ENCODE measurements at places on chromosomes 7 and 10.

DNA sequence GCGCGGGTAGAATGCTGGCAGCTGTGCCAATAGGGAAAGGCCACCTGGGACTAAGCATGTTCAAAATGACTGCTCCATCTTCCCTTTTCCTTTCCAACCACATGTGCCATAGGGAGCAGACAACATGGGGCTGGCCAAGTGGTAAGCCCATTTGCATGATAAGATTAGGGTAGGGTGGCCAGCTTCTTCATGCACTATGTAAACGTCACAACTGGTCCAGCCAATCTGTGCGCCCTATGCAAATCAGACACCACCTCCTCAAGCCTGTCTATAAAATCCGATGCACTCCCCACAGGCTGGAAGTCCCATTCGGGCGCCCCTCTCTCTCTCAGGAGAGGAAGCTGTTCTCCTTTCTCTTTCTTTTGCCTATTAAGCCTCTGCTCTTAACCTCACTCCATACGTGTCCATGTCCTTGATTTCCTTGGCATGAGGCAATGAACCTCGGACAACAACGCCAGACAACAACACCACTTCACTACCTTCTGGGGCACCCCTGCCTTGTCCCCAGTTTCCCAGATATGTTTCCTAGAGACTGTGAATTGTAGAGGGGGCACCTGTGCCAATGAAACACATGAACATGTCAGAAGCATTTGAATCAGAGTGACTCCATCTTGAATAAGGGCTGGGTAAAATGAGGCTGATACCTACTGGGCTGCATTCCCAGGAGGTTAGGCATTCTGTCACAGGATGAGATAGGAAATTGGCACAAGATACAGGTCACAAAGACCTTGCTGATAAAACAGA, 19.1 kb upstream of the EXOC6 start:
- no peak overlapping the region for H3K4me3 ChIP-seq
- H3K36me3 ChIP-seq, result no peaks in the 10 kb centered on the region
- DNase-seq, result no peak
- no peaks in the 10 kb centered on the region for H3K4me1 ChIP-seq

DNA sequence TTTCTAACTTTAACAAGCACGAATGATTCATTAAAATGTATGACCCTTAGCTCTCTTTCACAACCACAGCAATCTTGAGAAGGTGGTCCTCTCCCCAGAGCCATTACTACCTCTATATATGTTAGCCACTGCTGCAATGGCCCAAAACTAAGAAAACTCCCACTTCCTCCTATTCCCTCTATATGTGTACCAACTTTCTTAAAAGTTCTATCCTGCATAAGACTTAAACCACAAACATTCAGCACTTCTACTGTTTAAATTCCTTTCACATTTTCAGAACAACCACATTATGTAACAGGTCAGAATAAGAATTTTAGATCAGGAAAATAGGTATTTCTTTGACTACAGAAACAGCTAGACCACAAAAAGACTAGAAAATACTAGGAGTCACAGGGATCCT, 36.2 kb downstream of the WASL start:
- H3K27ac ChIP-seq, result no peak overlapping the region
- H3K27me3 ChIP-seq, result no peaks in the 10 kb centered on the region
- H3K36me3 ChIP-seq, result peaks cover 12% of the 10 kb centered on the region

- no peaks in the 10 kb centered on the region for H3K36me3 ChIP-seq
- no peak overlapping the region for H3K4me3 ChIP-seq
- no peaks in the 10 kb centered on the region for H3K4me1 ChIP-seq
- H3K27ac ChIP-seq, result no peak overlapping the region
- no peak for DNase-seq
- H3K27me3 ChIP-seq, result no peaks in the 10 kb centered on the region
Measured at GRCh38 chr7:71611986-71612385, 480.0 kb downstream of the GALNT17 start.

DNA sequence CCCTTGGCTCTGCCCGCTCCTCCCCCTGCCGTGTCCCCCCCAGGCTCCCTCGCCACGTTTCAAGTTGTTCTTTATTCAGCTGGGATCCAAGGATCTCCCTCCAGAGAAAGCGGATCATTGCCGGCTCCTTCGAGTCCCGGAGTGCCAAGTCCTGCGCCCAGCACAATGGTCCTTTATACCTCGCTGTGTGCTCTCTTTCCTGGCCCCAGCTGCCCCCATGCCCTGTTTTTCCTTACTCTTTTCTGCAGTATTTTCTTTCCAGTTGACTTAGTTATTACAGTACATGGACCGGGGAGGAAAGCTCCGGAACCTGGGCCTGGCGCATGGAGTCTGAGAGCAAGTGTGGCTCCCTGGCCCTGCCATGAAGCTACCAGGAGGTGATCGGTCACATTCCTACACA, 88.1 kb upstream of the KMT2C start:
- no peaks in the 10 kb centered on the region for H3K4me1 ChIP-seq
- no peak overlapping the region for H3K27ac ChIP-seq
- no peak for DNase-seq
- H3K4me3 ChIP-seq, result no peak overlapping the region
- H3K27me3 ChIP-seq, result no peaks in the 10 kb centered on the region

GRCh38 chr7:100407285-100408180, 21.0 kb downstream of the ZCWPW1 start:
- H3K4me1 ChIP-seq, result no peaks in the 10 kb centered on the region
- peak; percentile 49 for DNase-seq
- H3K36me3 ChIP-seq, result no peaks in the 10 kb centered on the region

DNA sequence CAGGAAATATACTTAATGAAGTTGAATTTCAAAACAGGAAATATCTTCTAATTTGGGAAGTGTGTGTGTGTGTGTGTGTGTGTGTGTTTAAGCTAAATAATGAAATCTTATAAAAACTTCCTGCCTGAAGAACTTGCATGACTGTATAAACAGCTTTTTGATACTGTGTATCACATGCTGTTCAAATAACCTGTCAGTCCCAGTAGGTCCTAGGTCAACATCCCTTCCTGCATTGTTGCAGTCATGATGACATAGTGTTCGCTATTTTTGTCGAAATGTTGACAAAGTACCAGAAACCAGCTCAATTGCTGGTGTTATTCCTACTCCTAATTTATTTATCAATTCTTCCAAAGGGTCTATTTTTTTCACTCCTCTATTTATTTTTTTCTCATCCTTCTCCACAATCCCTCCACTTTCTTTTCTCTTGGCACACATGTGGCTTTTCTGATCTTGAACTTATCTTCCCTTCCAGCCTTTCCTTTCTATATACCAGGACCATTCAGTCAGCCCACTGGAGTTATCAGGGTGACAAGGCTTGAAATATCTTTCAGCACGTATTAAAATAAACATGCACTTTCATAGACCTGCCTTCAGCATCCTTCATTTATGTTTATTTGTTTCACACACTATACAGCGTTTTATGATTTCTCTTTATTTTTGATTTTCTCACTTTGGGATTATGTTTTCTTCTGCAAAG, 115.8 kb downstream of the PLXDC2 start:
- H3K27ac ChIP-seq, result no peak overlapping the region
- H3K4me3 ChIP-seq, result no peak overlapping the region
- no peaks in the 10 kb centered on the region for H3K27me3 ChIP-seq
- no peak for DNase-seq
- no peaks in the 10 kb centered on the region for H3K4me1 ChIP-seq

DNA sequence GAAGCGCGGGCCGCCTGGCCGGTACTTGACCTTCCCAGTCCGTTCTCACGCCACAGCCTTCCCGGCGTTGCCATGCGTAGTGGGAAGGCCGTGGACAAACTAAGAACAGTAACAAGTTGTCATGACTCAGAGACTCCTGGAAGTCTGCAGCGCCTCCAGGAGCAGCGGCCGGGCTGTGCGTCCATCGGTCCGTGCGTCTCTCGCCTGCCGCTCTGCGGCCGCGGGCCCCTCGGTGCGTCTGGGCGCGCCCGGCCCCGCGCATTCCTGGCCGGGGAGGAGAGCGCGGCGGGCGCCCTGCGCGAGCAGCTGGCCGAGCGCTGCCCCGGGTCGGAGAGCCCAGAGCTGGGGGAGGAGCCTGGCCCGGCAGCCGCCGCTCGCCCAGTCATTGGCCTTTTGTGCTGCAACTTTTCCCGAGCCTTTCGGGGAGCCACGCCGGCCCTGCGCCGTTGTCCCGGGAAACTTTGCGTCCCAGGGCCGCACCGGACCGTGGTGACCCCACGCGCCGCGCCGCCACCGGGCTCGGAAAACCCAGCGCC, 123.7 kb downstream of the TACC2 start:
- H3K27me3 ChIP-seq, result no peaks in the 10 kb centered on the region
- H3K36me3 ChIP-seq, result no peaks in the 10 kb centered on the region
- DNase-seq, result peak; percentile 93
- H3K4me1 ChIP-seq, result peaks cover 38% of the 10 kb centered on the region

GRCh38 chr7:142500366-142500765, 242.5 kb upstream of the PRSS58 start:
- no peaks in the 10 kb centered on the region for H3K36me3 ChIP-seq
- H3K27me3 ChIP-seq, result no peaks in the 10 kb centered on the region
- DNase-seq, result peak; percentile 40
- no peak overlapping the region for H3K4me3 ChIP-seq
- no peak overlapping the region for H3K27ac ChIP-seq
